ENCODE measurements at places on chromosomes 12 and 14. TPM values are rescaled to one million over a fixed set of nuclear protein-coding genes. Genes with fewer than 3 reads are reported as not detected.

Gene LMO3
- 7.0 TPM for total RNA-seq

DNA sequence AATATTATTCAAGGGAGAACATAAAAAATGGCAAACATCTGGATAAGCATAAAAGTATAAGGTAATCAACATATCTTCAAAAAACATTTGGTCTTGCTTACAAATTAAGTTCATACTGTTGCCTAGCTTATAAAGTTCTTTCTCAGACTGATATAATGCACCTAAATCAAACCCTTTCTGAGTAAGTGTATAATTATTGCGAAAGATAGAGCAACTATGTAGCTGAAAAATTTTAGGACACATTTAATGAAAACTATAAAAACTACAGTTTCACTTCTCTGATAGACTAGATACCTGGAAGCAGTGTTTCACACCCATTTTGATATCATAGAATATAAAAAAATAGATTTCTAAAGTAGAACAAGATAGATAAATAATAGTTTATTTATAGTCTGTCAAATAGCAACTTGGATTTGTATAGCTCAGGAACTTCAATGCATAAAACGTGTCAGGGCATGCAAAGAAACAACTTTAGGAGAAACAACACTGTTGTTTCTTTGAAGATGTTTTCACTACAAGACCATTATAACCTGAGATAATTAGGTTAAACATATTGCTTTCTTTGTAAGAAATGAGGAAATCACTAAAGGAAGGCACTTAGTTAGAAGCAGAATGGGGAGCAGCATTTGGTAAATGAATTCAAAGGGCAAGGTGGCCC, 7.6 kb downstream of the CLECL1 start:
- H3K27ac ChIP-seq = no peak overlapping the region
- H3K4me3 ChIP-seq = no peak overlapping the region
- no peaks in the 10 kb centered on the region for H3K4me1 ChIP-seq
- H3K36me3 ChIP-seq = no peaks in the 10 kb centered on the region

Gene ARHGAP9
- 2.7 TPM for total RNA-seq

DNA sequence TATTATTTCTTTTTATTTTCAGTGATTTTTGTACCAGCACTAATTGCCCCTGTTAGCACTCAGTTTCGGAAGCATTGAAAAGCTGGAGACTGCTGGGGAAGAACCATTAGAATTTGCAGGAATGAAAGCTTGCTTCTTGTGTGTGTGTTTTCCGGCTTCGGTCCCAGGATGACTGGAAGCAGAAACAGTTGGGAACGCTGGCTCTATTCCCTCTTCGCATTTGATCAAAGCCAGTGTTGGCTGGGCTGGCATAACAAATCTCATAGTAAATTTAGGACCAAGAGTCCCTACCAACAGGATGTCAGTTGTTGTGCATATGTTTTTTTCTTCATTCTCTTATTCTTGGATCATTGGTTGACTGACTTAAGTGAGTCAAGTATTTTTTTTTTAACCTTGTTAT, 53.6 kb upstream of the TRAF3 start:
- H3K27ac ChIP-seq = no peak overlapping the region
- no peaks in the 10 kb centered on the region for H3K36me3 ChIP-seq
- no peak for DNase-seq
- no peaks in the 10 kb centered on the region for H3K4me1 ChIP-seq

- H3K4me3 ChIP-seq = no peak overlapping the region
- no peak overlapping the region for H3K27ac ChIP-seq
- H3K27me3 ChIP-seq = no peaks in the 10 kb centered on the region
- DNase-seq = no peak
Measured at GRCh38 chr12:80598004-80598606, 109.3 kb upstream of the MYF6 start.

Gene NXPH4
- not detected for total RNA-seq

Gene HOXC9
- not detected for total RNA-seq

- H3K36me3 ChIP-seq = no peaks in the 10 kb centered on the region
- DNase-seq = no peak
- H3K4me3 ChIP-seq = no peak overlapping the region
- H3K27me3 ChIP-seq = no peaks in the 10 kb centered on the region
Measured at GRCh38 chr14:24925771-24926374, 124.1 kb downstream of the STXBP6 start.

Gene FOXN4
- not detected for total RNA-seq

Gene GPRC5D
- total RNA-seq = not detected

- H3K27ac ChIP-seq = no peak overlapping the region
- no peaks in the 10 kb centered on the region for H3K27me3 ChIP-seq
- H3K4me3 ChIP-seq = no peak overlapping the region
- DNase-seq = no peak
- peaks cover 8% of the 10 kb centered on the region for H3K4me1 ChIP-seq
Measured at GRCh38 chr12:15752785-15753184, 36.4 kb downstream of the EPS8 start.

Gene PRB2
- not detected for total RNA-seq

- H3K36me3 ChIP-seq = no peaks in the 10 kb centered on the region
- DNase-seq = no peak
- no peak overlapping the region for H3K4me3 ChIP-seq
- H3K4me1 ChIP-seq = peaks cover 5% of the 10 kb centered on the region
- no peak overlapping the region for H3K27ac ChIP-seq
- H3K27me3 ChIP-seq = no peaks in the 10 kb centered on the region
Measured at GRCh38 chr12:64025174-64025958, 180.9 kb downstream of the SRGAP1 start.

DNA sequence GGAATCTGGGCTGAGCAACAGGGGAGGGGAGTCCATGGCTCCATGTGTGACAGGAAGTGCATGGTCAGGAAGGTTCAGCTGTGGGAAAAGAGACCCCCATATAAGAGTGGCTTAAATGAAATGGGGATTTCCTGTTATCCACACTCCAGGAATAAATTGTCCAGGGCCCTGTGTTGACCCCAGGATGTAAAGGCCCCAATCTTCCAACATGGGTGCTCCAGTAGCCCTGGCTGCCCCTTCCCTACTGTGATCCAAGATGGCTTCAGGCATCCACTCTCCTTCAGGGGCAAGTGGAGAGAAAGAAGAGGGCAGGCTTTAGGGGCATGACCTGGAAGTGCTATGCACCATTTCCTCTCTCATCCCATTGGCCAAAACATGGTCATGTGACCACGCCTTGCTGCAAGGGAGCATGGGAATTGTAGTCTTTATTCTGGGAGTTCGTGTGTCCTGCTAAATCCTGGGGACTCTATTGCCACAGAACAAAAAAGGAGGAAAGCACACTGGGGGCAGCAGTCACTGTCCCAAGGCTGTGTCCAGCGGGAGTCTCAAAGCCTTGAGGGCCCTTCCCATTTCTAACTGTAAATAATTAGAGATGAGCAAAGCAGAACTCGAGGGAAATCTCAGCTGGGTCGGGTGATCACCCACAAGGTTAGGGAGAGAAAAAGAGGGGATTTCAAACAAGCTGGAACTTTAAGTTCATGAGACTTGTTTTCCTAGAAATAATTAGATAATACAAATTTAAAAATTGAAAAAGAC, 289.2 kb downstream of the ADGRD1 start:
- no peak overlapping the region for H3K27ac ChIP-seq
- no peaks in the 10 kb centered on the region for H3K4me1 ChIP-seq
- H3K4me3 ChIP-seq = no peak overlapping the region
- no peaks in the 10 kb centered on the region for H3K27me3 ChIP-seq

Gene TAS2R42
- not detected for total RNA-seq
